ENCODE measurements at places on chromosomes 16 and 17. TPM values are rescaled to one million over a fixed set of nuclear protein-coding genes. Genes with fewer than 3 reads are reported as not detected.

TMEM170A gene
- 15.9 TPM for total RNA-seq

C1QTNF1 gene
- total RNA-seq: 53.9 TPM

NHLRC4 gene
- 0.15 TPM for total RNA-seq

NLE1 gene
- total RNA-seq: 34.6 TPM

TMC7 gene
- total RNA-seq: 9.1 TPM

MEOX1 gene
- total RNA-seq: not detected

P3H4 gene
- 31.8 TPM for total RNA-seq
